ENCODE measurements at places on chromosomes 11 and 22. TPM values are rescaled to one million over a fixed set of nuclear protein-coding genes. Genes with fewer than 3 reads are reported as not detected.

Gene NLRP10
- not detected for total RNA-seq

Gene FAM111B
- 1.1 TPM for total RNA-seq

Gene SMC1B
- total RNA-seq = not detected

Gene TSGA10IP
- not detected for total RNA-seq

Gene TNNT3
- total RNA-seq = 30.7 TPM

Gene RDX
- total RNA-seq = 125 TPM

Gene TEX12
- total RNA-seq = 0.22 TPM

Gene MMP27
- not detected for total RNA-seq

Gene PRODH
- total RNA-seq = 13.3 TPM

Data from left ventricle myocardium inferior (tissue), 1 donor.